Stimulated activated CD4-positive, alpha-beta T cell treated with anti-CD3 and anti-CD28 coated beads, Interleukin-1b, Interleukin-23, amount 100 ng/mL, for 1 hour (primary cell): ENCODE measurements at places on chromosomes 7 and 10.

DNA sequence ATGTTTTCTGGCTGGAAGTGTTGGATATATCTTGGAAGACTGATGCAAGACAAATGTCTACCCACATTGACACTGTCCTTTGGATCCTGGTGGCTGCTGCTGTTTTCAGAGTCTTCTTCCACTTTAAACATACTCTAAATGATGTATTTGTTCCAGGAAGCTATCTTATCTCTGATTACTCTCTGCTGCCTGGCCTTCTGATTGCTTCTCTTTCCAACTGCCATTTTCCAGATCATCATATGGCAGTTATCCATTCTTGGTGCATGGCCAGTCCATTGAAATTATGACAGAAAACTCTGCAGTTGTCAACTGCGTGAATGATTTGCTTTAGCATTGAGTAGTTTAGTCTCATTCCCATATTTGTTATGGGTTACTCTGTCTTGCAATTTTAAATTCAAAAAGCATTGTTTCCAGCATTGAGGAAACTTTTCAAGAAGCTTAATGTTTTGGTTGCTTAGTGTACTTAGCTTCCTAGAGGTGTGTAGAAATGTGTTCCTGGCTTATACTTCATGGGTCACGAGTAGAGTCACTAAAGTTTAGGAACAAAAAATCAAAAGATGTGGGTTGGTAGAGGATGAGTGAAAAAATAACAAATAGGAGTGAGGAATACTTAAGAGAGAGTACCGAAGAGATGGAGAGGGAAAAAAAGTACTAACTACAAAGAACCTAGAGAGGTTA, 268.3 kb upstream of the MTPN start:
- DNase-seq: no peak

DNA sequence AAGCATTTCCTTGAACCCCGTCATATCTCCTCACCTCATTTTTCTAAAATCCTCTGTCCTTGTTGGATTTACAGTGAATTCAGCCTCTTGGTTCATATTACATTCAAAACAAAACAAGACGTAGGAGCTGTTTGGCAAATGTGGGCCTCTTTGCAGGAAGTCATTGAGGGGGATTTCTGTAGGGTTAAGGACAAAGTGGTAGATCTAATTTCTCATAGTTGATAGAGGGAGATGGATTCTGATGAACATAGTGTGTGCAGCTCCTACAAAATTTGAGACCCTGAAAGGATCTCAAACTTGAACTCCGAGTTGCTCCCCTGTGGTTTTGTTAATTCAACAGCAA, 682 bp downstream of the TBXAS1 start:
- no peak for DNase-seq

- no peak for DNase-seq
Observed at GRCh38 chr7:106243893-106244292, 40.9 kb downstream of the NAMPT start.

- DNase-seq: no peak
Observed at GRCh38 chr7:100855515-100855914, 3.0 kb downstream of the SLC12A9 start.

- DNase-seq: no peak
Observed at GRCh38 chr10:117160567-117160966, 22.5 kb upstream of the VAX1 start.
